Hematopoietic multipotent progenitor cell treated with erythropoietin and hydrocortisone succinate and interleukin-3 and kit ligand, for 4 days (in vitro differentiated cells): ENCODE measurements at places on chromosomes 16 and 17.

DNA sequence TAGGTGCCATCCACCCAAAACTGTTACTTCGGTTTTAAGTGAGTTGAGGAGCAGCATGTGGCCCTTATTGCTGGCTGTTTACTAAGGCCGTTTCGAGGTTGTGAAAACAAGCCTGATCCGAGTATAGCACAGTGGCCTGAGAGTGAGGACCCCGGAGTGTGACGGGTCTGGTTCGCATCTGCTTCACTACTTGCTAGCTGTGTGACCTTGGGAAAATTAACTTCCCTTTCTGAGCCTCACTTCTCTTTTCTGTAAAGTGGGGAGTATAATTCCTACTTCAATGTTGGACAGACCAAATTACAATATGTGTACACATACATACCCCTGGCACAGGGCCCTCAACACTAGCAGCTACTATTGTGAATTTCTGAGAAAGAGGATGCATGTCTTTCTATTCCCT, 11.7 kb upstream of the HEATR6 start:
- DNase-seq = no peak

DNA sequence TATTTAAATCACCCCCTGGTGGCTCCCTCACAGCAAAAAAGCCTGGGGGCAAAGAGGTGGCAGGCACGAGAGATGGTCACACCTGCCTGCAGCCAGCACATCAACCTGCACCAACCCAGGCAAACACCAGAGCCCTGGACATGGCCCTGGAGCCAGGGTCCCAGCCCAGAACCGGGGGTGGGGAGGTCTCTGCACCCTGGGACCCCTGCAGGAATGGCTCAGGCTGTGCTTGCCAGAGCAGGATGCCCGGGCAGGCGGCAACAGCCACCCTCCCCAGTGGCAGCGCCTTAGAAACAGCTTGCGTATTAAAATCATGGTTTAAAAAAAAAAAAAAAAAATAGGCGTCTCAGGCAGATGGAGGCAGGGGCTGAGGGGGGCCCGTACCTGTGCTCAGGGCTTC, 16.2 kb downstream of the MYBBP1A start:
- no peak for DNase-seq

DNA sequence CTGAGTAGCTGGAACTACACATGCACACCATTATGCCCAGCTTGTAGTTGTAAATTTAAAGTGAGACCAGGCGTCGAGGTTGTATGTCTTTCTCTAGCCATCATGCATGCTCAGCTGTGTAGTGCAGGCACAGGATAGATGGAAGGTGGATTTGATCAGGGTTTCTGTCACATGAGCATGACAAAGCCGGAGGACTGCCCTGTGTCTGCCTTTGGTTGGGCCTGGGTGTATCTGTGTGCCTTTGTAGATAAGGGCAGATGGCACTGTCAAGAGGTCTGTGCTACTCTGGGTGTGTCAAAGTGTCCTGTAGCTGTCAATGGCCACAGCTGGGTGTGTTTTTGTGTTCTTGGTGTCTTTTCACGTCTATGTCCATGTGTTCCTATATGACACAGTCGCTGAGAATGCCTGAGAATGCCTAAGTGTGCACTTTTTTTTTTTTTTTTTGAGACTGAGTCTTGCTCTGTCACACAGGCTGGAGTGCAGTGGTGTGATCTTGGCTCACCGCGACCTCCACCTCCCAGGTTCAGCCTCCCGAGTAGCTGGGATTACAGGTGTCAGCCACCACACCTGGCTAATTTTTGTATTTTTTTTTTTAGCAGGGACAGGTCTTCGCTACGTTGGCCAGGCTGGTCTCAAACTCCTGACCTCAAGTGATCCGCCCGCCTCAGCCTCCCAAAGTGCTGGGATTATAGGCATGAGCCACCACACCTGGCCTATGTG, 4.1 kb upstream of the NAGS start:
- DNase-seq = peak; percentile 92

GRCh38 chr16:30983289-30983889, 1.6 kb upstream of the HSD3B7 start:
- DNase-seq = no peak

DNA sequence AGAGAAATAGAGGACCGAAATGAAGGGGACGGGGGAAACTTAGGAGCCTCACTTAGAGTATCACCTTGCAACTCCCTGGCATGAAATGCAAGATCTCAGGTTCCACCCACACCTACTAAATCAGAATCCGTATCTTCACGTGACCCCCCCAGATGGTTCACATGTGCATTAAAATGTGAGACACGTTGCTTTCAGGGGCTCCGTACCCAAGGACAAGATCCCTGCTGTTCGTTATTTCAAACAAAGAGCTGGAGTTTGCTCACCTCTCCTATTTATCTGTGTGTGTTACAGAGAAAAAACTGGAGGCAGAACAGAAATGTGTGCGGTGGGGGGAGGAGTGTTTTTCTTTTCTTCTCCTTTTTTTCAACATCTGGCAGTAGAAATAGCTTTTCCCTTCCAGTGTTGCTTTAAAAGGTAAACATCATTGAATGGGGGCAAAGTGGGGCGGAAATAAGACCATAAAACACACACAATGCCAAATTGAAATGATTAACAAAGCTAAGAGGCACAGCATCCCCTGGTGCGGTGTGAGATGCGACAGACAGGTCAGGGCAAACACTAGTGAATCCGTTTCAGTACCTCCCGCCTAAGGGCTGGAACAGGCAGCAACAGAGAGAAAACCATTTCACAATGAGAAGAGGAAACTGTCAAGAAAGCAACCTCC, 145.4 kb downstream of the SOX9 start:
- DNase-seq = no peak

DNA sequence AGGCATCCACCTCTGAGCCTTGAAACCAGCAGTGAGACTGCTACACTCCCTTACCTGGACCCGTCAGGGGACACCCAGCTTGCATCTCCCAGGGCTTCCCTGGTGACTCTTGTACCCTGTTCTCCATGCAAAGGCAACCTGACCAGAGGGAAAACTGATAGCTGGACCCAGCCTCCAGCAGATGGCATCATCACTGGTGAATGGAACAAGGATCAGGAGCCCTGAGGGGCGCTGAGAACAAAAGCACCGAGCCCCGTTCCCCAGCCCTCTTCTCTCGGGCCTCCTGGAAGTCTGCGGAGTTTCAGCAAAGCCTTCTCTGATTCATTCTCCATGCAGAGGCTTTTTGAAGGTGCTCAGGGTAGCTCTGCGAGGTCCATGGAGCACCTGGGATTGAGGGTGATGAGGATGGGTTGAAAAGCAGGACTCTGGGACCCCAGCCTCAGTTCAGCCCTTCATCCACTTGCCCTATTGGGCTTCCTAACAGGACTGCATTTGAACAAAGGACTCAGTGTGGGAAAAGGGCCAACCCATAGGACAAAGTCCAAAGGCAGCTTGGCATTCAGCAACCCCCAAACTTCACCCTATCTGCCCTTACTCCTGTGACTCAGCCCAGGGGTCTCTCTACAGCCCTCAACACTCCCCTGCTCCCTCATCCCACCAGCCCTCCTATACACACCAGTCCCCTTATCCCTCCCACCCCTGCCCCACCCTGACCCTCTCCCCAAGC, 45.0 kb upstream of the LHX1 start:
- DNase-seq = no peak

GRCh38 chr17:32551186-32551955, 64.6 kb downstream of the CDK5R1 start:
- peak; percentile 56 for DNase-seq

- peak; percentile 72 for DNase-seq
Measured at GRCh38 chr16:75024594-75024993, 25.8 kb downstream of the ZNRF1 start.

GRCh38 chr16:67304020-67304419, 22.5 kb downstream of the KCTD19 start:
- no peak for DNase-seq

GRCh38 chr17:5138616-5139457, 23.0 kb downstream of the USP6 start:
- no peak for DNase-seq

- DNase-seq = peak; percentile 83
Measured at GRCh38 chr17:7477392-7478275, 1.8 kb downstream of the ZBTB4 start.

GRCh38 chr16:16108759-16109158, 114.5 kb downstream of the ABCC6 start:
- no peak for DNase-seq

GRCh38 chr17:57243171-57243622, 13.1 kb upstream of the MSI2 start:
- DNase-seq = peak; percentile 90

- DNase-seq = peak; percentile 77
Measured at GRCh38 chr17:4161192-4161966, 18.4 kb downstream of the CYB5D2 start.

GRCh38 chr16:31043352-31043751, 10.0 kb downstream of the STX4 start:
- DNase-seq = no peak

- no peak for DNase-seq
Measured at GRCh38 chr17:11511696-11512095, 86.6 kb upstream of the DNAH9 start.

- no peak for DNase-seq
Measured at GRCh38 chr16:29662000-29662728, 883 bp upstream of the SPN start.

DNA sequence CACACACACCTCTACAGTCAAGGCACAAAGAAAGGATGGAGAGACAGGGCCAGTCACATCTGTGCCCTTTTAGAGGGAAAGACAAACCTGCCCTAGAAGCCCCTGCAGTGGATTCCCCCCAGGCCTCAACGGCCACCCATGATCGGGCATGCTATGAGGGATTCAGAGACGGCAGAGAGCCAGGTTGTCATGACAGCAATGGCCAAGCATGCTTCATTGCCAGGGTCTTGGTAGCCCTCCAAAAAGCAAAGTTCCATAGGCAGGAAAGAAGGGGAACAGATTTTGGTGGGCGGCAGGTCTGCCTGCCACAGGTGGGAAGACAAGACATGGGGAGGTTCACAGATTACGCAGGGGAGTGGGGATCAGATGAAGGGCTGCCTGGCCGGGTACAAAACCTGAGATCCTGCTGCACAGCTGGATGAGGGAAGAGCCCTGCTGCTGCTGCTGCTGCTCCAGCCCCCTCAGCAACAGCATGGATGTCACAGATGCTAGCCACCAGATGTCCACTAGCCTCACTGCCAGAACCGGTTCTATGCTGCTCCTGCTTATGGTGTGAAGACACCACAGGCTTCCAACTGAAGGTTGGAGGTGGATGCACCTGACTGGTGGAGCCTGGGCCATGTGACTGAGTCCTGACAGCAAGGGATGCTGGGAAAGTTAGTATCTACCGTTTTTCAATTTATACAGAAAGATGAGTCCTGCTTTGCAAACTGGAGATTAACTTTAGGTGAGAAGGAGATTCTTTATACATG, 17.8 kb downstream of the ACTG1 start:
- DNase-seq = no peak

GRCh38 chr17:79651266-79651665, 40.4 kb upstream of the RBFOX3 start:
- no peak for DNase-seq

DNA sequence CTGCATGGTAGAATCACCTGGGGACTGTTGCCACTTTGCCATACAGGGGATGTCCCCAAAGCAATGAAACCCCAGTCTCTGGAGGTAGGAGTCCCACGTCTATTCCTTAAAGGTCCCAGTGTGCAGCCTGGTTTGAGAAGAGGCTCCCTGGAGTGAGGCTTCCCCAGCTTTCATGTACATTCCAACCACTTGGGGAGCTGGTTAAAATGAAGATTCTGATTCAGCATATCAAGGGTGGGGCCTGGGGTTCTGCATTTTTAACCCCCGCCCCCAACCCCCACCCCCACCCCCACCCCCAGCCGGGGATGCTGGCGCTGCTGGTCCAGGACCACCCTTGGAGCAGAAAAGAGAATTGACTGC, 241.2 kb downstream of the FOXL1 start:
- no peak for DNase-seq

GRCh38 chr16:89065458-89065822, 28.2 kb upstream of the ACSF3 start:
- no peak for DNase-seq

DNA sequence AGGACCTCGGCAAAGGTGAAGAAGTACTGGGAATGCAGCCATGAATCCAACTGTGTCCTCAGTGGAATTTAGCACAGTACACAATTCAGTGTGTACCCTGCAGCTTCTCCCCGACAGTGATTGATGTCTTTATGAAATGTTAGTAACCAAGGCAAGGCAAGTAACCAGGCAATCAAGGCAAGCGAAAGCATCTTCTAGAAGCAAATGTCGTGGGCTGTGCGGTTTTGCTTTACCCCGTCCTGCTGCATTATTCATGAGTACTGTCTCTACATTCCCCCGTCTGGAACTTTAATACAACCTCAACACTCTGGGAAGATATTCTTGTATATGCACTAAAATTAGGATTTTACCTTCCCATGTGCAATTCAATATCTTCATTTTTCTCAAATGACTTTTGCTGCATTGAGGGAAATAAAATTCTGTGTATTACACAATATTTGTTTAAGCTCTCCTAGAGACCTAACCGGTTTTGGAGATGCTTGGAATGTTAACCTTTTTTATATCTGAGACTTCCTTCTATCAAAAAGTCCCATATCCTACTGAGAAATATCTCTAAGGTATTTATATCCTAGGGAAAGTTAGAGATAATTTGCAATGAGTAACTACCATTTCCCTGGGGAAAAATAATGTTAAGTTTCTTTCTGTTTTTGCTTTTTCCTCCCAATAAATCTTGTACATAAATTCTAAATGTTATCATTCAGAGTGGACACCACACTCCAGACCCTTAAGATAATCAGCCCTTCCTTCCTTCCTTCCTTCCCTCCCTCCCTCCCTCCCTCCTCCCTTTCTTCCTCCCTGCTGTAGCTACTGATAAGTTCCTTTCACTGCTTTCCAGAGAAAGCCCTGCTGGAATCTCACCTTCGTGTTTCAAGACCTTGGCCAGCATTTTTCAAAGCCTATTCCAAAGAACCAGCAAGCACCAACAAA, 51.9 kb upstream of the ADORA2B start:
- no peak for DNase-seq

- DNase-seq = peak; percentile 20
Measured at GRCh38 chr17:70091005-70091568, 16.1 kb downstream of the KCNJ16 start.

- DNase-seq = peak; percentile 18
Measured at GRCh38 chr17:7060165-7060891, 16.4 kb upstream of the SLC16A11 start.

DNA sequence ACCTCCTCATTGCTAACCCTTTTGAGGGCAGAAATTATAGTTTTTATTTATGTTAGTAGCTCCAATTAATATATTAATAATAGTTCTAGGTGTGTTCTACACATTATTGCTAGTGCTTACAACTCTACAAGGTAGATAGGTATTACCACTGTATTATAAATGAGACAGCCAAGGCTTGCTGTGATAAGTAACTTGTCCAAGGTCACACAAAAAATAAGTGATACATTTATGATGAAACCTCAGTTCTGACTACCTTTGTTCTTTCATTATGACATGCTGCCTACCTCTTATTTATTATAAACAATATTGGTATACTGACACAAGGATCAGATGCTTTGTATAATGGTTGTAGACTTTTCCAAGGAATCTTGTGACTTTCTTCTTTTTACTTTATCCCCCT, 41.2 kb downstream of the NFAT5 start:
- no peak for DNase-seq

- DNase-seq = no peak
Measured at GRCh38 chr16:4386451-4386805, 14.8 kb downstream of the VASN start.
